ENCODE measurements at places on chromosomes 1 and 21.

DNA sequence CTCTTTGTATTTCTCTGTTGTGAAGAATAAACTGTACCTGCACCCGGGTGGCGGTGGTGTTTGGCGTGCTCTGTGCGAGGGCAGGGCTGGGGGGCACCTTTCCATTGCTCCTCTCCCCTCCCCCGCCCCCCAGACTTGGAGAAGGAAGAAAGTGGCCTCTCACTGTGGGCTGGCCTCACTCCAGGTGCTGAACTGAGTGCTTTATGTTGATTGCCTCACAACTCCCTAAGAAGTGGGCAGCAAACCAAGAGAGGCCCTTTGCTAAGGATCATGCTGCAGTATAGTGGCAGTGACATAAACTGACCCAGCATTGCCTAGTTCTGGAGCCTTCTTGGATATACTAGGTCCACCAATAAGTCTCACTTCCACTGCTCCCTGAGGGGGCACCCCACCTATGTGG, 20.2 kb downstream of the A3GALT2 start:
- no peak for DNase-seq

- DNase-seq: no peak
Measured at GRCh38 chr1:40105028-40105427, 8.0 kb upstream of the PPT1 start.

GRCh38 chr1:243845888-243846287, 4.2 kb downstream of the AKT3 start:
- DNase-seq: no peak

DNA sequence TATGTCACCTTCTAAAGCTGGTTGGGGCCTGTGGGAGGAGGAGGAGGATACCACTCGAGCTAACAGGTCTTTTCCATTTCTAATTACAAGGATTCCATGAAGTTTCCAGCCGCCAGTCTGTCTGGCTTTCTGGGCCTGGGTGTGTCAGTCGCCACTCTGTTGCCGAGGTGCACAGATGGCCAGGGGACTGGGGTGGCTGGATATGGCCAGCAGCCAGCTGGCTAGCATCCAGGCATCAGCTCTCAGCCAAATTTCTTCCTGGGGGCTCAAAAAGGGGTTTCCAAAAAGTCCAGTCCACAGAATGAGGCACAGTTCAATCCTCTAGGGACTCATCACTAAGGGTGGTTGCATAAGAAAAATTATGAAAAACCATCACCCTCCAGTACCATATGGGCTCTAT, 32.4 kb downstream of the ITPKB start:
- no peak for DNase-seq

DNA sequence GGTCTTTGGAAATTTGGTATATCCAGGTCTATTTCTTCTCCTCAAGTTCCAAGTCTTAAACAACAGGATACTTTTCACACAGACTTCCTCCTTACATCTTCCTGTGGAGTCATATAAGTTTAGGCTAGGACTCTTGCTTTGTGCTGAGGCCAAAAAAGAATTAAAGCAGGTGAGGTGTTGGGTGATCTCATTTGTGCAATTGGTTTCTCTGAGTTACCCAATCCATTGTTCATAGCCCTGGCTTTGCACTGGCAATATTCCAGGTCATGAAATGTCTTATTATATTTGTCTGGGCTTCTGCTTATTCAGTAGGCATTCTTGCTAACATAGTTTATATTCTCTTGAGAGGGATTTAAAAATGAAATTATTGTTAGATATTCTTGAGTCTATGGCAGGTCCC, 14.1 kb upstream of the KIAA0040 start:
- DNase-seq: no peak

GRCh38 chr1:237737448-237737847, 153.3 kb downstream of the ZP4 start:
- DNase-seq: no peak

- DNase-seq: no peak
Measured at GRCh38 chr1:193131266-193131860, 9.5 kb downstream of the CDC73 start.

GRCh38 chr1:227545361-227545760, 18.0 kb upstream of the ZNF678 start:
- no peak for DNase-seq
